ENCODE measurements at places on chromosomes 2 and 18.

DNA sequence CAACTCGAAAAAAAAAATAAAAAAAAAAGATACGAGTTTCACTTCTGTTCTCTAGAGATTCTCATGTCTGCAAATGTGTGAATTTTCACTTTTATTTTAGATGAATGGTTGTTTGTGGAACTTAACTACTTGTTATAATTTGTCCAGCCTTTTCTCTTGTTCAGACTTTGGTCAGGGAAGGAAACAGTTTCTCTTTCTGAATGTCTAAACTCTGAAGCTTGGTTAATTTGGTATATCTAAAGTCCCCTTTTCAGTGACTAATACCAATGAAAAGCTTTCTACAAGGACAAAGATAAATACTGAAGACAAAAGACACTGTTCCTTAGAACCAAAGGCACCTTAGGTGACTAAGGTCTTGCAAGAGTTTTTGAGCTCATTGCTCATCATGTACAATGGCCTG, 144.4 kb upstream of the PIEZO2 start:
- no peak for DNase-seq

GRCh38 chr2:21047141-21048009, 3.5 kb upstream of the APOB start:
- no peak for DNase-seq

GRCh38 chr2:222424276-222424728, at the start of gene SGPP2:
SGPP2 (plus strand) TSS chr2:222424543; CDS start chr2:222424603, 60 bp downstream.
- DNase-seq = no peak

- DNase-seq = no peak
These were observed 236.8 kb downstream of the NCKAP5 start for GRCh38 chr2:133331436-133331835.

DNA sequence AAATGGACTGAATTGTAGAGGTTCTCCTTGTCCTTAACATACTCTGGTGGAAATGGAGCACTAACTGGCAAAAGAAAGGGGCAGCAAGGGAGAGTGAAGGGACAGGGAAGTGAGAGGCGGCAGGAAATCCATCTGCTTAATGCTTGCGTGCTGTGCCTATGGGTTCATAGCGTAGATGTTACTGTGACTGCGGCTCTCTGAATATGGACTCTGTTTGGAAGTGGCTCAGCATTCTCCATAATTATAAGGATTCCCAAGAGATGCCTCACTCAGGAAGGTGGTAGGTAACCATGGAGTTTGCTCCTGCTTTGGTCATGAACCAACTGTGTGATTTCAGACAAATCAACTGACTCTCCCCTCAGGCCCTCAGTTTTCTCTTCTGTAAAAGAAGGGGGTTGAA, 50.0 kb downstream of the MYO3B start:
- no peak for DNase-seq

DNA sequence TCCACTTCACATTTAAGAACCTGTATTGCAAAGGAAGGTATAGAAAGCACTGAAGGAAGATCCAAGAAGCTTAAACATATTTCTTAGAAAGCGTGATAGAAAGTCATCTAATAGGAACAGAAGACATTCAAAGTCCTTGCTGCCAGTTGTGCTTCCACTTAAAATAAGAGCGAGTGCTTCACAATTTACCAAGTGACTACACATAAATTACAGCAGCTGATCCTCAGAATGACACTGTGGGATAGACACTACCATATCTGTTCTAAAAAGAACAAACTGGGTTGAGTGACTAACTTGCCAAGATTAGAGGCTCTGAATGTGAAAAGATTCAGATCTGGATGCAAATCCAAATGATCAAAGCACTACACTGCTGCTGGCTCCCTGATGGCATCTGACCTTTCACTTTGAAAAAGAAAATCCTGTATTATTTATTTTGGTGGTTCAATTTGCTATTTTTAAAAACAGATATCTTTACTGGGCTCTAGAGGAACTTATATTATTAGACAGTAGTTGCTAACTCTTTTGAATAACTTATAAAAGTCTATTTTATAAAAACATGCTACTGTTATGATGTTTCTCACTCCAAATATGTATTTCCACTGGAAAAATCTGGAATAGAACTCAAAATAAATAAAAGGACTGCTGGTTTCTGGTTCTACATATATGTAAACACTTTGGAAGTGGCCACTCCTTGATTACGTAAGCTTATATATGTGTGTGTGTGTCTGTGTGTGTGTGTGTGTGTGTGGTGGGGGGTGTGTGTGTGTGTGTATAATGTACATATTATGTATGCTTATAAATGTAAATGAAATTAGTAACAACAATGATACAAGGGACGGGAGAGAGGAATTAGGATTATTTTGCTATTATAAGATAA, 57.4 kb downstream of the KIDINS220 start:
- no peak for DNase-seq

GRCh38 chr2:134399096-134399495, 145.2 kb downstream of the MGAT5 start:
- DNase-seq = no peak

GRCh38 chr2:26542194-26542455, 64.2 kb upstream of the OTOF start:
- DNase-seq = no peak

DNA sequence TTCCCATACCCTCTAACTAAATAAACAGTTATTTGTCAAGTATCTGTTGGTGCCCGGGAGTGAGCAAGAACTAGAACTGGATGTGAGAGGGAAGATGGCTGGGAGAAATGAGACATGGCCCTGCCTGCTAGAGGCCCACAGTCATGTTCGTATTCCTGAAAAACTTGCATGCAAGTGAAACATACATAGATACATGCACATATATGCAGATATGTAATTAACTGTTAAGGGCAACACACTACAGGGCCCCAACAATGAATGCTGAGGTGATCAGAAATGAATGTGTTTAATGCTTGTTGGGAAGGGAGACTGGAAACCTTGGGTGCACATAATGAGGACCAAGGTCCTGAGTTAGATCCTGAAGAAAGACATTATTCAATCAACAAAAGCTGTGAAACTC, 49.8 kb downstream of the ADD2 start:
- DNase-seq = no peak

- peak; percentile 17 for DNase-seq
These were observed 48.0 kb upstream of the GPR17 start for GRCh38 chr2:127597984-127598380.

- peak; percentile 90 for DNase-seq
These were observed 16.2 kb downstream of the ATG16L1 start for GRCh38 chr2:233267516-233268245.

- no peak for DNase-seq
These were observed 4.2 kb downstream of the RNF138 start for GRCh38 chr18:32095900-32096229.
